ENCODE measurements at places on chromosomes 4 and X. TPM values are rescaled to one million over a fixed set of nuclear protein-coding genes. Genes with fewer than 3 reads are reported as not detected.

XAGE1A gene
- not detected for total RNA-seq

CLIC2 gene
- 21.5 TPM for total RNA-seq

DSPP gene
- not detected for total RNA-seq

GRCh38 chr4:168588916-168589531 lies 92.2 kb downstream of the PALLD start:
- DNase-seq: no peak
- no peaks in the 10 kb centered on the region for H3K36me3 ChIP-seq
- H3K27ac ChIP-seq: no peak overlapping the region
- no peaks in the 10 kb centered on the region for H3K27me3 ChIP-seq
- H3K4me3 ChIP-seq: no peak overlapping the region

DNA sequence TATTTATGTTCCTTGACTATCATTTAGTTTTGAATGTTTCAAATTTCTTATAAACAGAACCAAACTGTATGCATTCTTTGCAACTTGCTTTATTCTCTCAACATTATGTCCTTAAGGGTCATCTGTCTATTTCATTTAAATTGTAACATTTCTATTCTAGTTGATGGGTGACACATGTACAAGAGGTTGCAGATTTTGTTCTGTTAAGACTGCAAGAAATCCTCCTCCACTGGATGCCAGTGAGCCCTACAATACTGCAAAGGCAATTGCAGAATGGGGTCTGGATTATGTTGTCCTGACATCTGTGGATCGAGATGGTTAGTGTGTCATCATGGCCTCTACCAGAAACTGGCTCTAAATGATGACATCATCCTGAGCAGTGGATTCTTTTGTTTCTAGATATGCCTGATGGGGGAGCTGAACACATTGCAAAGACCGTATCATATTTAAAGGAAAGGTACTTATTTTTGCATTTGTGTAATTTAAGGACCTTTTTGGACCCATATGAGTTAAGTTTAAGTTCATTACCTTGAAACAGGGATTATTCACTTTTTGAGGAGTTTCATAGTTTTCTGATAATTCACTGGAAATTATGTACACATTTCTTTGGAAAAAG lies 6.1 kb downstream of the LIAS start:
- H3K4me3 ChIP-seq: no peak overlapping the region
- no peaks in the 10 kb centered on the region for H3K36me3 ChIP-seq
- no peak for DNase-seq
- no peak overlapping the region for H3K27ac ChIP-seq
- no peaks in the 10 kb centered on the region for H3K4me1 ChIP-seq

GRCh38 chrX:21699136-21699535 lies 41.0 kb upstream of the KLHL34 start:
- no peak for DNase-seq
- no peaks in the 10 kb centered on the region for H3K4me1 ChIP-seq
- no peaks in the 10 kb centered on the region for H3K36me3 ChIP-seq
- H3K27me3 ChIP-seq: no peaks in the 10 kb centered on the region

Measured in ovary (tissue), 10 donors.